ENCODE measurements at places on chromosomes 3 and 15.

GRCh38 chr3:102114264-102114979 is 265.1 kb downstream of the NFKBIZ start:
- no peak for DNase-seq

GRCh38 chr3:173003471-173003870 is 137.6 kb downstream of the SPATA16 start:
- no peak for DNase-seq

DNA sequence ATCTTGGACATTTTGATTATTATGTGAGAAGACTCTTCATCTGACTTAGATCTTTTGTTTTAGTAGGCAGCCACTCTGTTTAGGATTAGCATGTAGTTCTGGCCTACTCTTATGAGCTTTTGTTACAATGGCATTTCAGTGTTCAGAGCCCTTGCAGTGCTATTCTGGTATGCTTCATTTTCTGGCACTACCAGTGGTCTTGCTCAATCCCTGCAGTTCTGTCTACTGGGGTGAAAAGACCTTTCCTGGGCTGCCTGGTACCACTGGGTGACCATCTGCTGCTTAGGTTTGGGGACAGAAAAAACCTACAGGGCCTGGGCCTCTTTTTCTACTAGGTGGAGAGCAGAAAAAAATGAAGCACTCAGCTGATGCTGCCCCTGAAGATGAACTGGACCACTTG is 42.5 kb downstream of the IL16 start:
- DNase-seq, result no peak

DNA sequence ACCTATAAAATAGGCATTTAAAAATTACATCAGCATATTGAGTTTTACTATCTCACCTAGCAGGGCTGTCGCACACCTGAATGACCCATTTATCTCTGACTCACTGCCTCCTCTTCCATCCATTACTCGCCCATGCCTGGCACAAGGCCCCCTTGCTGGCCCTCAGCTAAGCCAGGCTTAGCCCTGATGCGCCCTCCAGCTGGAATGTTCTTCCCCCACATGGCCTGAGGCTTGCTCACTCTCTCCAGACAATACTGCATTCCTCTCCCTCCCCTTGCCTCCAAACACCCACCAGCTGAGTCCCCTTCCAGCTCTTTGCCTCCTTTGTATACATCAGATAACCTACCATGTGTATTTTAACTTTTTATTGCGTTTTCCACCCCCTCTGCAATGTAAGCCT is 7.2 kb downstream of the SH3BP5 start:
- no peak for DNase-seq

DNA sequence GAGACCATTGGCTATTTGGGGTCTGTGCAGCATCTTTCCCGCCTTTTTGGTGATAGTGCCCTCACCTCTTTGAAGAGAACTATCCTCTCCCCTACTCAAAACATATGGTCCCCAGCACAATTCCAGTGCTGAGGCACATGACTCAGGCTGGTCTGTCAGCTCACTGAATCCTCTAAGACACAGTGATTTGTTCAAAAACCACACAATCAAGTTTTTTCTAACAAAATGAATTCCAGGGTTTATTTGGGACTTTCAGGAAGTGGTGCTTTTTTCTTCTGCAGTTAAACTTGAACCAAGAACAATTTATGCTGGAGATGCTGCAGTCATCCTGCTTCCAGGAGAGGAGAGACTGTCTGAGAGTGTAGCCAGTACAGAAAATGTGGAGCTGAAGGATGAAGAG is 142.5 kb upstream of the LMCD1 start:
- DNase-seq, result no peak

DNA sequence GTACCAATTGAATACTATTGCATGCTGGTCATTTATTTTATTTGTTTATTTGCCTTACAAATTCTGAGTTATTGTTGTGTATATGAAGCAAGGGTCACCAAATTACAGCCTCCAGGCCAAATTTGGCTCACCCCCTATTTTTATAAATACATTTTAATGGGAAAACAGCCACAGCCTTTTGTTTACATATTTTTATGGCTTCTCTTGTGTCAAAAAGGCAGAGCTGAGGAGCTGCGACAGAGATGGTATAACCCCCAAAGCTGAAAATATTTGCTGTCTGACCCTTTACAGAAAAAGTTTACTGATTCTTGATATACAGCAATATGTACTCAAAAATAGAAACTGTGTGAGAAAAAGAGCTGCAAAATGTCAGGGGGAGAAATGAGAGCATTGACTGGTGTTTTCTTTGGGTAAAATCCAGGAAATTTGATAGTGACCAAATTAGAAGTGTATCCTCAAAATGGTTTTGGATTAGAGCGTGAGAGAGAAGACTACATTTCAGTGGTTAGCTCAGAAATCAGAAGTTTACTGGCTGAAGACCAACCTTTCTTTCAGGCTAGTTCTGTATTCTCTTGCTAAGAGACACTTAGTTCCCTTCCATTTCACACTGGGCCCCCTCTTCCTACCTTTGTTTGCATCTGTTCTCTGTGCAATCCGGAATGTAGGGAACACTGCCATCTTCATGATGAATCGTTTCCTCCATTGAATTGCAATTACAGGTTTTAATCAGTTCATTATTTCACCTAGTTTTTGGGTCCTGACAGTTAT is 757.8 kb downstream of the AGBL1 start:
- DNase-seq, result no peak

DNA sequence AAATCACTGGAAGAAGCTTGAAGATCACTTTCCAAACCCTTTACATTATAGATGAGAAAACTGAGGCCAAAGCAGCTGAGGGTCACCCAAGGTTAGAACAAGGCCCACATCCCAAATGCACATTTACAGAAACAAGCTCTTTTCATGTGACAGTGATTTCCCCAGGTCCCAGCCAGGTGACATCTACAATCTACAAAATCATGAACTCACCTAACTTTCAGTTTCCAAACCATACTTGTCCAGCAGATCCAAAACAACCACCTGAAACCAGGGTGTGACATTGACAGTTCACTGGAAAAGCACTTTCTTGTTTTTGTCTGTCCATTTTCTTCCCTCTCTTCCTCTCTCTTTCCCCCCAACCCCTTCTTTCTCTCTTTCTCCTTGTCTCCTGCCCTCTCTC is 132.2 kb upstream of the PRICKLE2 start:
- DNase-seq, result no peak

- DNase-seq, result no peak
Measured at GRCh38 chr3:159185443-159186050, 383.7 kb downstream of the MFSD1 start.

GRCh38 chr3:128253150-128253549 is 99.9 kb downstream of the EEFSEC start:
- DNase-seq, result no peak

- DNase-seq, result no peak
Measured at GRCh38 chr3:125190786-125191185, 21.8 kb downstream of the SLC12A8 start.

DNA sequence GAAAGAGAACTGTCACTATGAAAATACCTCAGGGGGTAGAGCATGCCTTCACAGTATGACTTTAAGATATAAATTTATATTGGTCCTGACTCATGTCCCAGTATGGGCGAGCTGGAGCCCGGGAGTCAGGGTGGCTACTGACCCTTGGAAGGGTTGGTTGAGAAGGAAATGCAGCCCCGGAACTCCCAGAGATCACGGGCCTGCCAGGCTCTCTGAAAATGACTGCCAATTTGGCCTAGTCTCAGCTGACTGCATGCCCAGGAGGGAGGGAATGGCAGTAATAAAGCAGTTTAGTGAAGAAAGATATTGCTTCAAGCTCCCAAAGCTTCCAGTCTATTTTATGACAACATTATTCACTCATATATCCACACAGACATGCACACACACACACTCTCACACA is 299.0 kb downstream of the NR2F2 start:
- no peak for DNase-seq

GRCh38 chr3:46564190-46565021 is 1.7 kb downstream of the LRRC2 start:
- no peak for DNase-seq

DNA sequence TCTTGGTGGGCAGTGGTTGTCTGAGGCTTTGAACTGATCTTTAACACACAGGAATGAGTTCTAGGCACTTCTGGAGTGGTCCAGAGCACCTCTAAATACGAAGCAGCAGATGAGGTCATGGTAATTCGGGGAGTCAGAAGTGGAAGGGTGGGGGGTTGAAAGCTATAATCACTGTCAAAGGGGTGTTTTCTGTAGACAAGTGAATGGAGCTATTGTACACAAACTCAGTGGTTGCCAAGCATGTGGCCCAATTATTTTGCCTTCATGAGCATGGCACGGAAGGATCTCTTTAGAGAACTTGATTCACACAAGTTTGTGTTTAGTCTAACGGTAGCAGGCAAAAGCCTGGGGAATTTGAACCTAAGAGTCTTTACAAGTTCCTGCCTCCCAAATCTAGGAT is 6.3 kb downstream of the FRMD5 start:
- DNase-seq, result no peak

- no peak for DNase-seq
Measured at GRCh38 chr3:136245691-136246090, 4.4 kb upstream of the PCCB start.

DNA sequence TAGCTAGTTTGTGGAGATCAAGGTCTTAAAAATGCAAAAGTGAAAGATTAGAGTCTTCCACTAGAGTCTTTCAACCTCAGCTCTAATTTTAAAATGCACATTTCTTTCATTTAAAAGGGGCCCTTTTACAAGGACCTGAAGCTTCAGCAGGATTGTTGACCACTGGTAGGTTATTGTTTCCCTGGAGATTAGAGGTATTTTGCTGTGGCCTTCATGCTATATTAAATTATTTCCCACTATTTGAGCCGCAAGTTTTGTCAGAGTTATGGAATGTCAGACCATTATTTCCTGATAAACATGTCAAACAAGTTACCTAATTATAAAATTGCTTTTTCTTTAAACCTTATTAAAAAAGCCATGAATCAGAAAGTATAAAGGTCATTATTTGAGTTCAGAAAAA is 103.1 kb upstream of the CCNL1 start:
- no peak for DNase-seq

- no peak for DNase-seq
Measured at GRCh38 chr3:33152363-33153360, 38.8 kb downstream of the CRTAP start.

- no peak for DNase-seq
Measured at GRCh38 chr3:124401843-124402242, 328.4 kb upstream of the UMPS start.

DNA sequence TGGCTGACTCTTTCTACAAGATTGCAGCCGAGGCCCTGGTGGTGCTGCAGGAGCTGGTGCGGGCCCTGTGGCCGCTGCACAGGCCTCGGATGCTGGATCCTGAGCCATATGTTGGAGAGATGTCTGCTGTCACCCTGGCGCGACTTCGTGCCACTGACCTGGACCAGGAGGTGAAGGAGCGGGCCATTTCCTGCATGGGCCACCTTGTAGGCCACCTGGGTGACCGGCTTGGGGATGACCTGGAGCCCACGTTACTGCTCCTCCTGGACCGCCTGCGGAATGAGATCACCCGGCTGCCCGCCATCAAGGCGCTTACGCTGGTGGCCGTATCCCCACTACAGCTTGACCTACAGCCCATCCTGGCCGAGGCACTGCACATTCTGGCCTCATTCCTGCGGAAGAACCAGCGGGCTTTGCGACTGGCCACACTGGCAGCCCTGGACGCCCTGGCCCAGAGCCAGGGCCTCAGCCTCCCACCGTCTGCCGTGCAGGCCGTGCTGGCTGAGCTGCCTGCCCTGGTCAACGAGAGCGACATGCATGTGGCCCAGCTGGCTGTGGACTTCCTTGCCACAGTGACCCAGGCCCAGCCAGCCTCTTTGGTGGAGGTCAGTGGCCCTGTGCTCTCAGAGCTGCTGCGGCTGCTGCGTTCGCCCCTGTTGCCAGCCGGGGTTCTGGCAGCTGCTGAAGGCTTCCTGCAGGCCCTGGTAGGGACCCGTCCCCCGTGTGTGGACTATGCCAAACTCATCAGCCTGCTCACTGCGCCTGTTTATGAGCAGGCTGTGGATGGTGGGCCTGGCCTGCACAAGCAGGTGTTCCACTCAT is 20.3 kb downstream of the CAND2 start:
- DNase-seq, result no peak

DNA sequence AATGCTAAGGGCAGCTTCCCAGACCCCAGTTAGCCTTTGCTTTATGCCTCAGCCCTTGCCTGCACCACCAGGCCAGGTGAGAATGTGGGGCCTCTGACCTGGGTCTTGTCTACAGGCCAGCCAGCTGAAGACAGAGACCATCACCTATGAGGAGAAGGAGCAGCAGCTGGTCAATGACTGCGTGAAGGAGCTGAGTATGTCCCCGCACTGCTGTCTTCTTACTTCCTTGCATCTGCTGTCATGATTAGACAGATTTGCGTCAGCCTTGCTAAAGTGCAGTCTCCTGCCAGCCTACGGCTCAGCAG is 74.6 kb downstream of the CCK start:
- no peak for DNase-seq
